Fibroblast of skin of left biceps (primary cell): ENCODE measurements at places on chromosomes 5 and 9.
A peak's percentile ranks its signal among the peaks of the same experiment; 100 is the strongest.

DNA sequence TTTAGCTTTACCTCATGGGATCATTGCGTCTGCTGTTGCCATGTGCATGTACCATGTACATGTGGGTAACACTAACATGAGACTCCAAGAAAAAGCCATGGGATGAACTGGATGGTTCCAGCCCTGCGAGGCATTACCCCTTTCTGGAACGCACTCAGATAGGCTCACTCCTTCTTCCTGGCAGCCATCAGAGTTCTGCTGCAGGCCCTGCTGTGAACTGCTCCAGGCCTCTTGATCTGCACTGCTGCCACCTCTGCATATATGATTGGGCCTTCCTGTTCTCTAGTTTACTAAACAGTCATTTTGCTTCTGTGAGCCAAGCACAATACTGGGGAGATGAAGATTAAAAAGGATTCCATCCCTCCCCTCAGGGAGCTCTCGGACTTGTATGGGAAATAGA is 220.5 kb downstream of the CD180 start:
- DNase-seq, result no peak

GRCh38 chr5:73370095-73370494 is 78.5 kb downstream of the FOXD1 start:
- DNase-seq, result no peak

DNA sequence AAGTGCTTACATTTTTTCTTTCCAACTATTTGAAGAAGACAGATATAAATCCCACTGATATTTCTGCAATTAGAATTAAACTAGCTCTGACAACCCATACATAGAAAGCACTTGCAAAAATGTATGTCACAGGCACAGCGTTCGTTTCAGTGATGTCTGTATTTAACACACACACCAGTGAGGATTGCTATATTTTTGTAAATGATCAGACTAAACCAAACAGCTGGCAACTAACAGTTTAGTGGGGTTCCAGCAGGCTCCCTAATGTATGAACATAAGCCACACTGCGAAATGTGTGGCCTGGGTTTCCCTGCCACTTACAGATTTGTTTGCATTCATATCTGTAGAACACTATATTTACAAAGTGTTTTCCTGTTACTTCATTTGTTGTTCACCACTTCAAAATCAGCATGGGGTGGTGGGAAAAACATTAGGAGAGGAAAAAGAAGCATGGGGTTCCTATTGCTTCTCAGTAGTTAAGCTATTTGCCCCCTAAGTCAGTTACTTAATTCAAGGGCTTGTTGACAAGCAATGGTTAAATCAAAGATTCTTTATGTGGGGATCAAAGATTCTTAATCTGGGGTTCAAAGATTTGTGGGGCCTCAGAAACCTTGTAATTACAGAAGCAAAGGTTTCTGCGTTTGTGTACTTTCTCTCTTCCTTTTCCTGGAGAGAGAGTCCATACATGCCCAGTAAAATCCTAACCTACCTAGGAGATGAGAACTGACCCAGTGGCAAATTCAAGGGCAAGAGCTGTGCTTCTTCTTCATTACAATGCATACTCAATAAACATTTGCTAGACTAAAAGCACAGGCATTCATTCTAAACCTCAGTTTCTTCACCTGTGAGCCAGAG is 27.1 kb downstream of the ZNF608 start:
- no peak for DNase-seq

- DNase-seq, result peak; percentile 54
These were observed 135.6 kb downstream of the LIFR start for GRCh38 chr5:38420691-38421390.

DNA sequence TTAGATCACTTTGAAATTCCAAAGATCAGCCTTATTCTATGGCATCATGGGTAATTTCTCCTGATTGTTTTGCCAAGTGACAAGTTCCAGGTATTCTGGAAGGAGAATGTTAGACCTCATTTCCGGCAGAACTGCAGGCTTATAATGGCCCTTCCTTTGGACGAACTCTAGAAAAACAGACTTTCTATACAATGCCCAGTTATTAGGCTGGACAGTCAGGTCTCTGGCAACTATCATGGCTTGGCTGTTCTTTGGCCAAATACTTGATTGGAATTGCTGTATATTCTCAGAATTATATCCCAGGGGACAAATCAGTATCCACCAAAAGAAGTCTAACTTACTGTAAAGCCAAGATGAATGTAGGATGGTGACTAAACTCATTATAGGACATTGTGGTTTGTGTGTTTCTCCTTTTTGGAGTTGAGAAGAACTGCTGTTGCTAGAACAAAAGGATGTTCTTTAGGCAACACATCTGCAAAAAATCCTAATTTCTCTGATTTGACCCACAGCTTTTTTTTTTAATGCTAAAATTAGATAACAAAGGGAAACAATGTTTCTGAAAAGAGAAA is 69.0 kb downstream of the ADAMTSL1 start:
- peak; percentile 68 for DNase-seq

- no peak for DNase-seq
These were observed 73.8 kb downstream of the AMBP start for GRCh38 chr9:114004221-114004716.

GRCh38 chr5:146624179-146624578 is 108.2 kb upstream of the GPR151 start:
- no peak for DNase-seq

- no peak for DNase-seq
These were observed 1.3 kb downstream of the CDX1 start for GRCh38 chr5:150167908-150168307.

- DNase-seq, result no peak
These were observed 756 bp downstream of the VAV2 start for GRCh38 chr9:133991214-133991921.

GRCh38 chr5:160197341-160198144 is 31.8 kb upstream of the FABP6 start:
- peak; percentile 64 for DNase-seq

DNA sequence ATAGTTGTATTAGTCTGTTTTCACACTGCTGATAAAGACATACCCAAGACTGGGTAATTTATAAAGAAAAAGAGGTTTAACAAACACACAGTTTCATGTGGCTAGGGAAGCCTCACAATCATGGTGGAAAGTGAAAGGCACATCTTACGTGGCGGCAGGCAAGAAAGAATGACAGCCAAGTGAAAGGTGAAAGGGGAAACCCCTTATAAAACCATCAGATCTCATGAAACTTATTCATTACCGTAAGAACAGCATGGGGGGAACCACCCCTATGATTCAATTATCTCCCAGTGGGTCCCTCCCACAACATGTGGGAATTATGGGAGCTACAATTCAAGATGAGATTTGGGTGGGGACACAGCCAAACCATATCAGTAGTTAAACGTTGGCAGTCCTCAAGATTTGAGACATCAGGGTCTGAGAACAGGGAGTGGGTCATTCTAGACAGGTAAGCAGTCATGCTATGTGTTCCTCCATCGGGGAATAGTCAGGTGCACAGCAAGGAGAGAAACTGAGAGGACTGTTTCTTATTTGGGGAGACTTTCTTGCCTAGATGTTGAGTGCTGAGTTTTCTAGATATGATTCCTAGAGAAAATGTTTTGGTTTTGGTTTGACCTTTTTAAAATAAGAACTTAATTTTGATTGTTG is 45.8 kb upstream of the ENTREP1 start:
- DNase-seq, result no peak

GRCh38 chr9:27336126-27336525 is 39.2 kb upstream of the EQTN start:
- no peak for DNase-seq

- DNase-seq, result no peak
These were observed 95.2 kb downstream of the CNTLN start for GRCh38 chr9:17229945-17230560.

GRCh38 chr9:124190761-124191160 is 67.0 kb upstream of the NEK6 start:
- no peak for DNase-seq

DNA sequence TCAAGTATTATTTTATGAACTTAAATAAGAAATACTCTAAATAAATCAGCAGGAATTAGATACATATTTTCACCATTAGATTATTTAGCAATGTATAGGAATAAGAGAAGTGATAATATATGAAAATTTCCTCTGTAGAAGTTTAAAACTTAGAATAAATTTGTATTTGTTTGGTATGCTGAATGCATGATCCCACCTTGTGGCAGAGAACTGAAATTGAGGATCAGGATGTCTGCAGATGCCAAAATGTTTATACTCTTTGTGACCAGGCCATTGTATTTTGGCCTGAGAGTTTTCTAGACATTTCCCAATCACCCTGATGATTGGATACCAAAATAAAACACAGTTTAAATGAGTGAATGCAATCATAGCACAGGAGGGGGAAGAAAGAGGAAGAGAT is 6.3 kb downstream of the TYRP1 start:
- DNase-seq, result no peak

DNA sequence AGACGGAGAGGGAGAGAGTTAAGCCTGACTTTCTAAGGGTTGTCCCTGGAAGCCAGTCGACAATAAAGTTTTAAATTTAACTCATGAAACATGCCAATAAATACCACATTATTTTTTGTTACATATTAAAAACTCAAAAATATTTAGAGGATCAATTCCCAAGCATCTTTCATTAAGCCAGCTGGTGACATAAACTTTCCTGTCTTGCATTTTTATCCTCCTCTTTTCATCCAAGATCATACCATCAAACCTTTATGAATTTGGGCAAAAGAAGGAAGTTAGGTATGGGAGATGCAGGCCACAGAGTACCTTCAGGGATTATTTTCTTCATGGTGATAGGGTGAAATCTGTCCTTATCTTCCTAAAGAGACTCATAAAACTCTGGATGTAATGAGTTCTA is 178.3 kb upstream of the FBXL17 start:
- DNase-seq, result no peak

GRCh38 chr5:82296929-82297328 is 18.8 kb upstream of the RPS23 start:
- DNase-seq, result no peak

- no peak for DNase-seq
These were observed 35.2 kb upstream of the IRX4 start for GRCh38 chr5:1917830-1918487.

DNA sequence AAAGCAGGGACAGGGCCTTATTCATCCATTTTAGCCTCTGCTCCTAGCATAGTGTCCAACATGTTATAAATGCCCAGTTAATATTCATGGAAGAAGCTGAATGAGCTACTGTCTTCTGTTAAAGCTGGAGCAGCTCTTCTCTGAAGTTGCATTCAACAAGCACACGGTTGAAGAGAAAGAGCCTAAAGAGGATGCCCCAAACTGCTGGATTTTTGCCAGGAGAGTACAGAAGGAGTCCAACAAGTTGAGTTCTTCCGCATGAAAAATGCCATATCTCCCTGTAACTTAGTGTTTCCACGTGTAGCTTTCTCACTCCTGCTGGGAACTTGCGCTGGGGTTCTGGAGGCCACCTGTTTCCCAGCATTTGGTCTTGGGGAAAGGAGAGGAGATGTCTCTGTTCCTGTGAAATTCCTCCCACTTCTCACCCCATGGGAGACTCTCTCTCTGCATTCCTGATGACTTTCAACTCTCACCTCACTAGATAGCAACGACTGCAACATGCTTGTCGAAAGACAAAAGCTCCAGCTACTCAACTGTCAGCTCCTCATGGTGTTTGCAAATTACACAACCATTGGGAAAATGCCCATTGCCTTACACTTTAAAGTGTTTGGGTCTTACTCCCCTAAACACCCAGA is 122.8 kb downstream of the KIF4B start:
- no peak for DNase-seq

- no peak for DNase-seq
These were observed 446.7 kb upstream of the GRAMD2B start for GRCh38 chr5:125976421-125977000.

- DNase-seq, result no peak
These were observed 126.7 kb downstream of the MACROH2A1 start for GRCh38 chr5:135272311-135272805.

DNA sequence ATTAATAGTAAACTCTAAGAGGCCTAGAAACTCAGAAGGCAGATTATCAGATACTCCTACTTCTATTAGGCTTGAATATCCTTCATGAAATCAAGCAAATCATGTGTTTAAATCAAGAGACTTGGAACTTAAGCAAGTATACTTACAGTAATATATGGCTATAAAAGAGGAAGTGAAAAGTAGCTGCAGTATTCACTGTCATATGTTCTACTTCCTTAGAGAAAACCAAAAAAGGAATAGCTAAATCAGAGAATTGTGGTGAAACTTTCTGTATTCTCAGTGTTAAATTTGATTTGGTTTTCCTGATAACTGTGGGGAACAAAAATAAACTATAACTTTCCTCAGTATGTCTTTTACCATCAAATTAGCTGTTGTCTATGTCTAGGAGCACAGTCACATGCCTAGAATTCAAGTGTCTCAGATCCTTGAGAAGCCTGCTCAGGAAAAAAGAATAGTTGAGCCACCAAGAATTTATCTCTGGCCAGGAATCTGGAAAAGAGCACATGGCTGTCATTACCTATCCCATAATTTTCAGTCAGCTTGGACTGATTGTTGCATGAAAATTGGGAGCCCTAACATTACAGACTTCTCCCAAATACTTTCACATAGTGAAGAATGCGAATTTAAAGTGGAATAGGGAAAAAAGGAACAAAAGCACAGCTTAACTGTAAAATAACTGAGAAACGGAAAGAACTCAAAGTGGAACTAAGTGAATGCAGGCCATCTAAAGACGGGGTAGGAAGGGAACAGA is 1.7 kb downstream of the FKBP15 start:
- no peak for DNase-seq

GRCh38 chr5:110442856-110443255 is 283.6 kb downstream of the TMEM232 start:
- DNase-seq, result no peak

GRCh38 chr5:42949348-42950115 is 90.6 kb downstream of the ANXA2R start:
- peak; percentile 33 for DNase-seq

DNA sequence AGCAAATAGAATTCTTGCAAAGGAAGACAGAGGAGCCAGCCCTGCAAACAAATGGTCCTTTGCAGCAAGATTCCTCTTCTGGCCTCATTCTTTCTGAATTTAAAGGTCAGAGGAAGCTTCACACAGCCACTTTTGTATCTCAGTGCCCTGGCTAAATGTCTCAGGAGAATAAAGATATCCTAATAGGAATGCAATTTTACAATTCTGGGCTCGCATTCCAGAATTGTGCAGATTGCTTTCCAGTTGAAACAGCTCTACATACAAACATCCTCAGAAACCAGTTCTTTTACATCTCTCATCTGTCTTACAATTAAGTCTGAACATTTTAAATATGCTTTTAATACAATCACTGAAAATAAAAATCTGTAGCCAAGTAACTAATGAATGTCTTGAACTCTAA is 14.6 kb upstream of the ACOT12 start:
- DNase-seq, result no peak

DNA sequence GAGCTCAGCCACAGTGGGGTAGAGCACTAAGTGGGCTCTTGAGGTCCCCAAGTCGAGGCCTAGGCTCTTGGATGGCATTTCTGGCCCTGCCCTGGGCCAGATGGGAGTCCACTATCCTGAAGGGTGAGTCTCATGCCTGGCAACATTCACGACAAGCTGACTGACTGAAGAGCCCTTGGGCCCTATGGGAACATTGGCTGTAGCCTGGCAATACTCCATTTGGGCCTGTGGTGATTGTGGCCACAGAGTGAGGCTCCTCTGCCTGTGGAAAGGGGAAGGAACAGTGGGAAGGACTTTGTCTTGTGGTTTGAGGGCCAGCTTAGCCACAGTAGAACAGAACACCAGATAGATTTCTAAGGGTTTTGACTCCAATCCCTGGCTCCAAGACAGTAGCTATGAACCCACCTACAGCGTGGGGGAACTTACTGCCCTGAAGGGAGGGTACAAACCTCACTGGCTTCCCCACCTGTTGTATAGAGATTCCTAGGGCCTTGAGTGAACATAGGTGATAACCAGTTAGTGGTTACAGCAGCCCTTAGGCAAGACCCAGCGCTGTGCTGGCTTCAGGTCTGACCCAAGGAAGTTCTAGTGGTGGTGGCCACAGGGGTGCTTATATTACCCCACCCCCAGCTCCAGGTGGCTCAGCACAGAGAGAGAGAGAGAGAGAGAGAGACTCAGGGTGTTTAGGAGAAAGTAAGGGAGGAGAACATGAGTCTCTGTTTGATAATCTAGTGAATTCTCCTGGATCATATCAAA is 72.4 kb downstream of the KIAA0825 start:
- DNase-seq, result no peak
